ENCODE measurements at places on chromosomes 5 and 9.

GRCh38 chr9:9855177-9856078 lies 757.4 kb downstream of the PTPRD start:
- DNase-seq = no peak

- DNase-seq = no peak
These were observed 55.8 kb downstream of the PDE8B start for GRCh38 chr5:77266291-77266690.

DNA sequence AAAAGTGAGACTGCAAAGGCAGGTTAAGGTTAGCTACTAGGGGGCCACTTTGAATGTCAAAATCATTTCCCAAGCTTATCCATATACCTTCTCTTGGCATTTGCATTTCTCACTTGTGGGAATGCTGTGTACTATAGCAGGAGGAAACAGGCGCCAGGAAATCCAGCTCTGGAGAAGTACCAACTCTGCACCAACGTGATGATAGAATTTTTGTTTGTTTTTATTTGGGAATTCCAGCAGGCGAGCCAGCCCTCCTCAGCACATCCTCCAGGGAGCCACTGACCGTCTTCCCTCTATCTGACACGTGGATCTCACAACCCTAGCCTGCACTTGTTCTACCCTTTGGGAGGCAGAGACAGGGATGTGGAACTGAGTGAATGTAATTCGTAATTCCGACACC lies 318.0 kb downstream of the ACTL7B start:
- DNase-seq = no peak

GRCh38 chr5:131952301-131952857 lies 6.9 kb upstream of the MEIKIN start:
- no peak for DNase-seq
